ENCODE measurements at places on chromosomes 3 and 15.

DNA sequence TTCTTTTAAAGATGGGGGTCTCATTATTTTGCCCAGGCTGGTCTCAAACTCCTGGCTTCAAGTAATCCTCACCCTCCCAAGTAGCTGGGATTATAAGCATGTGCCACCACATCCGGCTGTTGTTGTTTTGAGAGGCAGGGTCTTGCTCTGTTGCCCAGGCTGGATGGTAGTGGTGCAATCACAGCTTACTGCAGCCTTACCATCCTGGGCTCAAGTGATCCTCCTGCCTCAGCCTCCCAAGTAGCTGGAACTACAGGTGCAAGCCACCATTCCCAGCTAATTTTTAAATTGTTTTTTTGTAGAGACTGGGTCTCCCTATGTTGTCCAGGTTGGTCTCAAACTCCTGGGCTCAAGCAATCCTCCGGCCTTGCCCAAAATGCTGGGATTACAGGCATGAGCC is 105.5 kb downstream of the SENP2 start:
- DNase-seq, result no peak

DNA sequence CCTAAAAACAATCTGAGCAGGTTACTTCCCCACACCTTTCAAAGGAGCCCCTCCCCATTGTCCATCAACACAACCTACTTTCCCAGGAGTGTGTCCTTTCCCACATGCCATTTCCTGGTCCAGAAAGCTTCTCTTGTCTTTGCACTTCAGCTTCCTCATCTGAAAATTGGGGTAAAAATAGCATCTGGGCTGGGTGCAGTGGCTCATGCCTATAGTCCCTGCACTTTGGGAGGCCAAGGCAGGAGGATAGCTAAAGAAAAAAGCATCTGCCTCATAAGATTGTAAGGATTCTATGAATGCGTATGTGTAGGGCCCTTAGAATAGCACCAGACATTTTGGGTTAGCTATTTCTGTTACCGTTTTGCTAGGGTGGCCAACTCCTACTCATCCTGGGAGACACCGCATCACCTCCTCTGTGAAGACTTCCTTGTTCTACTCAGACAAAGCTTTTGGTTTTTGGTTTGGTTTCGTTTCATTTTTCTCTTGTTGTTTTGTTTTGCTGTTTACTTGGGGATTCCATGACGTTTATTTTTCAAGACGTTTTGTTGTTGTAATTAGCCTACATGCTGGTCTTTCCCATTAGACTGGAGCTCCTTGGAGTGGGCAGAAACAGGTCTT is 224.4 kb upstream of the TLE3 start:
- DNase-seq, result no peak

- no peak for DNase-seq
Observed at GRCh38 chr3:127590282-127590592, 296 bp downstream of the TPRA1 start.

- no peak for DNase-seq
Observed at GRCh38 chr3:54123003-54123775, 837 bp downstream of the CACNA2D3 start.

- peak; percentile 49 for DNase-seq
Observed at GRCh38 chr3:13263770-13264467, 156.2 kb downstream of the NUP210 start.

DNA sequence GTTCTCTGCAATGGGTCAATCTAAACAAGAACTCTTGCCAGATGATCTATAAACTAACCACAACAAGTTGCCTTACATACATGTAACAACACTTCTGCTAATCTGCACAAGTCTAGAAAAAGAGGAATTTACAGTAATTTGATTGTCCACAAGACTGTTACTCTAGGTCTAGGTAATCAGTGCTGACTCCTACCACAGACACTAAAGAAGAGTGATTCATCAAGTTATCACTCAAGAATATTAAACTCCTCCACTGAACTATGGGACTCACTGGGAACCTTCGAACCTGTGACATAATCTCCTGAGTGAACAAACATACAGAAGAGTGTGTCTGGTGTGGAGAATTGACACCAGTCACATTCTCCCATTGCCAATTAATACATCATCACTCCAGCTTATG is 138.3 kb downstream of the ANXA2 start:
- DNase-seq, result no peak

GRCh38 chr3:12503126-12503957 is 19.1 kb downstream of the TSEN2 start:
- DNase-seq, result peak; percentile 24

- DNase-seq, result no peak
Observed at GRCh38 chr3:177448987-177449359, 251.7 kb upstream of the TBL1XR1 start.

DNA sequence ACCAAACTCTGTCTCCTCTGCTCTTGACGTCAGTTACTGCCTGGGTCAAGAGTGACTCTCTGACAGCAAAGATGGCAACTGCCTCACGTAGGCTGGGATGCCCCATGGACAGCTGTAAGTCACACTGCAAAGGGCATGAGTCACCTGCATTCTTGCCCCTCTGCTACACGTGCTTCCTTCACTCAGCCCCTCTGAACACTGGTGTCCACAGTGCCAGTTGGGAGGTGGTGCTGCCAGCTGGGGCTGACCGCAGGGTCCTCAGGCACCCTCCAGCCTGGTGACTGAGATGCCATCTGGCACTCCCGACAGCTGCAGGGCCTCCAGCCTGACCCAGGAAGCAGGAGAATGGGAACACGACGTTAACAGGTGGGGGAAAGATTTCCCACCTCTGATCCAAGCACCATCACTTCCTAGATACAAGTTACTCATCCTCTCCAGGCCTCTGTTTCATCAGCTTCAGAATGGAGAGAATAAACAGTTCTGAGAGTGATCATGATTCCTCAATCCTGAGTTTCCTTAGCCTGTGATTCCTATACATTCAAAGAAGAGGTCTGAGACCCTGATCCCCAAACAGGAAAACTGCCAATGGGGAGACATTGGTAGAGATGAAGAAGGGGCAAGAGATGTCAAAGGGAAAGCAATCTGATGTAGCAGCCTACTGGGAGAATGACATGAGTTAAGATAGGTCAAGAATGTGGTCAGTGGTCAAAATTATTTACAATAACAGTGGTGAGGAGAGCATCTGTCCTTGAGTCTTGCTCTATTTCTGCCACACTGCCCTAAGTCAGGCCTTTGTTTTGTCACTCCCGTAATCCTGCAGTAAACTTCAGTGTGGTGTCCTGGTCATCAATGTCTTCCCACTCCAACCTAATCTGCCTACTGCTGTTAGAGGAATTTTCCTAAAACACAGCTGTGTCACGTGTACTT is 86.1 kb upstream of the BCL6 start:
- DNase-seq, result no peak

- DNase-seq, result no peak
Observed at GRCh38 chr3:126028096-126028495, 55.8 kb downstream of the SLC41A3 start.

- no peak for DNase-seq
Observed at GRCh38 chr3:65575376-65575840, 463.3 kb downstream of the MAGI1 start.

DNA sequence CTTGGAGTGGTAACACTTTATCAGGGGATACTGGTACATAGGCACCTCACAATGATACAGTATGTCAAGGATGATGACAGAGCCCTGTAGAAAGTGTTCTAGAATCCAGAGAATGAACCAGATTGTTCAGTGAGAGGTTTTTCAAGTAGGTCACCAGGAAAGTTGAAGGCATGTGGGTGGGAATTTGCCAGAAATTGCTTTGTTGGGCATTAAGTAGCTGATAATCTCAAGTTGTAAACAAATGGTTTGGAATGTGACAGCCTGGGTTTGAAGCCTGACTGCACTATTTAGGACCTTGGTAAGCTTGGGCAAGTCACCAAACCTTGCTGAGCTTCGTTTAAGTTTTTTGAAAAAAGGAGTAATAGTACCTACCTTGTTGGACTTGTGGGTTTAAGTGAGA is 12.5 kb downstream of the SLC35G2 start:
- DNase-seq, result no peak

GRCh38 chr3:82004266-82004665 is 242.8 kb upstream of the GBE1 start:
- no peak for DNase-seq

GRCh38 chr3:69462022-69462825 is 76.3 kb upstream of the FRMD4B start:
- DNase-seq, result no peak

- no peak for DNase-seq
Observed at GRCh38 chr3:136070334-136070733, 104.8 kb downstream of the PPP2R3A start.

GRCh38 chr3:138043266-138044029 is 33.5 kb downstream of the CLDN18 start:
- DNase-seq, result no peak

DNA sequence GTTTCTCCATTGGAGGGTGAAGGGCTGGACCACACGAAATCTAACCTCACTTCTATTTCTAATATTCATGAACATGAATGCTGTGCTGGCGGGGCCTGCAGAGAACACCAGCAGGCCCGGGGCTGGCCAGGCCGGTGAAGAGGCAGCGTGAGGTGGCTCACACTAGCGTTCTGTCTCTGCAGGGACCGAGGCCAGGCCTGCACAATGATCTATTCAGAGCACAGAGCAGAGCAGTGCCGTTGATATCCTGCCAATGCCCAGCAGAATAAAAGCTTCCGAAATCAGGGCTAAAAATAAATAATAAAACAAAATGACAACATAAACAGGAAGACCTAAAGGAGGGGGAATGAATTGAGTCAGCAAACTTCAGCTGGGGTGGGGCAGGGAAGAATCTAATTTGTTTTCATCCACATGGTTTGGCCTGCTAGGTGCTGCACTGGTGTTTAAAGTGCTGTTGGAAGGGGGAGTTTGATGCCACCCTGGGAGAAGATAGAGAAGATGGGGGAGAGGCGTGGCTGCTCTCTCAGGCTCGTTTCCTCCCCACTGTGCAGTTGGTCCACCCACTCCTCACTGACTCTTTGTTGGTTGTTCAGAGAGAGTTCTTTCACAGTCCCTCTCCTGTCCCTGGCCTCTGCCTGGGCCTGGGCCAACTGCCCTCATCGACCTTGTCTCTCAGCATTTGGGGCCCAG is 837.1 kb downstream of the AGBL1 start:
- peak; percentile 98 for DNase-seq

- no peak for DNase-seq
Observed at GRCh38 chr3:138694287-138695007, 85.9 kb downstream of the FAIM start.

DNA sequence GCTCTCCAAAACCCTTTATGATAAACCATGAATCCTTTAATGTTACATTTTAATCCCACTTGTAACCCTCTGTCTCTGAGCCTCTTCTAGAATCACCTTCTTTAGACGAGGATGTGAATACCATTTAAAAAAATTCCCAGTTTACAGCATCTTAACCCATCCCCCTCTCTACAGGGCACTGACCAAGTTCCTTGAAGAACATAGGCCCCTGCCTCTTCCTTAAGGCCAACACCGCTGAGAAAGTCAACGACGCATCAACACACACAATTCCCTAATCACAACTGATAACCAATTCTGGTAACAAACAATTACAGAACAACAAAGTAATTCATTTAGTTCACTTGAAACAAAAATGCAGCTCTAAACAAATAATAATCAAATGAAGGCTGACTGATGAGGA is 130.3 kb downstream of the DLG1 start:
- no peak for DNase-seq

DNA sequence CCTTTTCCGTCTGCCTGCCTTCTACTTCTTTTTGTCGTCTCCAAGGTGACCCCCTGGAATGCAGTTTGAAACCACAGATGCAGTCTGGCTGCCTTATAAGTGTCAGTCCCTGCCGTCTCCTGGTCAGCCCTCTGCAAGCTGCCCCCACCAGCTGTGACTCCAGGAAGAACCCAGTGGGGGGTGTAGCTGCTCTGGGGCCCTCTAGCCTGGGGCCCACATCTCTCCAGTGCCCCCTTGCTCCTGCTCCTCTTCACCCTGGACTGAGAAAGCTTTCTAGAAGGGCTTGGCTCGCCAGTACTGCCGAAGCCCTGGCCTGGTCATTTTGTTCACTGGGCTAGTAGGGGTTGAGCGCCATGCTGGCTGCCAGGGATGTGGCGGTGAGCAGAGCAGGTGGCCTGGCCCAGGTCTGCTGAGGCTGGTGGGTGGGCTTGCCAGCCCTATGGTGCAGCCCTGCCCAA is 21.3 kb downstream of the SYNM start:
- no peak for DNase-seq

DNA sequence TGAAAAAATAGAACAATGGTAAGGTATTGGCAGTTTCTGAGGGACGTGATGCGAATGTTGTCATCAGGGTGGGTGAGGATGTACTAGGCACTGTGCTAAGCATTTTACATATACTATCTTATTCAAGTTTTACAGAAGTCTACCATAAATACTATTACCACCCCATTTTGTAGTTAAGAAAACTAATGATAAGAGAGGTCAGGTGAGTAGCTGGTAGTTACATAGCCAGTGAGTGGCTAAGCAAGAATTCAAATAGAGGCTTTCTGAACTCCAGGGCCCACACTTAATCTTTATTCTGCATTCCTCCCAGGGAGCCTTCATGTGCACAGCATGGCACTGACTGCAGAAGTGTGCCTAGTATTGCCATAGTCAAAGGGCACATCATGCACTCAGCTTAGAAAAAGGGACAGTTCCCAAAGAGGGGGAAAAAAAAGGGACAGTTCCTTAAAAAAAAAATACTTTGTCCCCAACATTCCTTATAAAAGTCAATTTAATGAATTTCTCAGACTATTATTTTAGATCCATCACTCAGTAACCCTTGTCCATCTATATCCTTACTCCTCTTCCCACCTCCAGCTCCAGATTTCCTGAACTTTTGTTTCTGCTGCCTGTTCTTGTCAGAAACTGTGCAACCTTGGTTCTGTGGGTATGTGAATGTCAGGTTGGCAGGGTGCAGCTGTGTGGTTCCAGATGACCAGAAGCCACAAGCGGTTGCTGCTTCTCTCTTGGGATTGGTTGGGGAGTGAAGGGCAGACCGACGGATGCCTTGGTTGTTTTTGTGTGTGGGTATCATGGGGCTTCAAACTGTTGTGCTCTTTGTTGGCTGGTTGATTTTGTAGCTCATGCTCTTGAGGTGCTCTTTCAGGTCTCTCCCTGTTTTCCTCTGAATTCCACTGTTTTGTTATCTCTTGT is 8.3 kb downstream of the MAPKBP1 start:
- no peak for DNase-seq

DNA sequence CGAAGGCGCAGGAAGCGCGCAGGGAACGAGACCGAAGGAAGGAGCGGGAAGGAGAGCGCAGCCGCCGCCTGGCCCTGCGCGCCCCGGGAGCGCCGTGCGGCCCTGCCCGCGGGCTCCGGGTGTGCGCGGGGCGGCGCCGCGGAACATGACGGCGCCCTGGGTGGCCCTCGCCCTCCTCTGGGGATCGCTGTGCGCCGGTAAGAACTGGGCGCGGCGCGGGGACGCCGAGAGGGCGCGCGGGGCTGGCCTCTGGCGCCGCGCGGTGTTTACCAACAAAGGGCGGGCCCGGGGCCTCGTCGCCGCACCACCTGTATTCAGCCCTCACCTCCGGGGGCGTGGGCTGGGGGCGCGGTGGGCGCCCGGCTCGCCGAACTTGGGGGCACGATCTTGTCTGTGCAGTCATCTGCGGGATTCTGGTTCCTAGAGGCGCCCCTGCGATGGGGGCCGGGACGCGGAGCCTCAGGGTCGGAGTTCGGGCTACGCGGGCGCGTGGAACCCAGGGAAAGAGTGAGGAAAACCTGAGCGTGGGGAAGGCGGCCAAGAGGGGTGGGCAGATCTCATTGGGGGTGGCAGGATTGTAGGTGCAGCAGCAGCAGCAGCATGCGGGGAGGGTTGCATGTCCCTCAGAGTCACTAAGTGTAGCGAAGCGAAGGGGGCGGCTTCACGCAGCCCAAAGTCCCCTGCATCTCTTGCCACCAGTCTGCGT is 641 bp downstream of the ACVR2B start:
- peak; percentile 29 for DNase-seq

- no peak for DNase-seq
Observed at GRCh38 chr3:124206225-124207055, 214.5 kb upstream of the ROPN1 start.

Data from globus pallidus (tissue), 1 donor.